ENCODE measurements at places on chromosomes 3 and 15. TPM values are rescaled to one million over a fixed set of nuclear protein-coding genes. Genes with fewer than 3 reads are reported as not detected.

TMEM158 gene
- total RNA-seq = 2.2 TPM

RAF1 gene
- total RNA-seq = 183 TPM

ADAMTS17 gene
- 8.1 TPM for total RNA-seq

- DNase-seq = no peak
Measured at GRCh38 chr3:12180218-12180617, 21.5 kb upstream of the TIMP4 start.

DNA sequence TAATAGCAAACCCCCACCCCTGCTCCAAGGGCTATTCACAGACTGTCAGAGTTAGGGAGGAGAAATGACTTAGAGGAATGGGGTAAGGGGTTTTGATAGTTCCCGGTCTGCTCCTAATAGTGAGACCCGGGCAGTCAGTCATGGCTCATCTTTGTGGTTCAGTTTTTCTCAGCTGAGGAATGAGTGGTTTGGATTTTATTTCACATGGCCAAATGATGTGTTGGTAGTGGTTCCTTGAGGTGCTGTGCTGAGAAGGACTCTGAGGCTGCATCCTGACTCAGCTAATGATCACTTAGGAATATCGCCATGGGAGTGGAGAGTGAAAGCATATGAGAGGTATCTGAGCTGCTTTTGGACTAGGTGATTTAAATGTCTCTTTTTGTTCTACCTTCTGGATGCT is 80.2 kb downstream of the LPP start:
- DNase-seq = no peak

DNA sequence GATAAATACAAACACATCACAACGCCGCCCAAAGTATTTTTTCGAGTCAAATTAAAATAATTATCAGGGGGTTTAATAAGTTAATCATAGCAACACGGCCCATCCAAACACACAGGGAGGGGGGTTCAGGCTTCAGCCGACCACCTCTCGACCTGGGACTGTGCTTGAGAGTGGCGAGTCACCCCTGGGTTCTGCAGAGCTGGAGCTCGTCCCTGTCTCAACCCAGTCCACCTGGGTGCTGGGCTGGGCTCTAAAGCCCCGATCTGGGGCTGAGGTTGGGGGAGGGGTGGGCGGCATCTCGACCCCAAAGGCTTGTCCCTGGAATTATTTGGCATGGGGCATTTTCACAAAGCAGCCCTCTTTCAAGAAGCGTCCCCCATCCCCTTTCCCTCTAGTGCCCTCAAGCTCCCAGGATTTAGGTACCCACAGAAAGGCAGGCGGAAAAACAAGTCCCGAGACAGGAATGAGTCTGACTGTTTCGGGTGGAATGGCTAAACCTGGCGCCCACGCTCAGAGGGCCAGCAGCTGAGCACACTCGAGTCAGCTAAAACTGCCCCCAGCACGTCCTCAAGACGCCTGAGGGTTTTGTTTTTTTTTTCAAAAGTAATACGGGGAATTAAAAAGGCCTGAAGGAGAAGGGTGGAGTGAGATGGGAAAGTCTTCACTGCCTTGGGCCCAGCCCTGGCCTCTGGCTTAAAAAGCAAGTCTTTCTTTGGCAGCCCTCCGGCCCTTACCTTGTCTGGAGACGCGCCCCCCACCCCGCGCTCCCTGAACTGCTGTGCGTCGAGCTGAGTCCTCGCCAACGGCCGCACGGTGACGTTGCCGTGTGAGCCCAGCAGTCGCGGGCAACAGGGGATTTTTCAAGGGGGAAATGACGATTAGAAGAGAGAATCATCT is 32.5 kb downstream of the NR2F2 start:
- DNase-seq = no peak

DNA sequence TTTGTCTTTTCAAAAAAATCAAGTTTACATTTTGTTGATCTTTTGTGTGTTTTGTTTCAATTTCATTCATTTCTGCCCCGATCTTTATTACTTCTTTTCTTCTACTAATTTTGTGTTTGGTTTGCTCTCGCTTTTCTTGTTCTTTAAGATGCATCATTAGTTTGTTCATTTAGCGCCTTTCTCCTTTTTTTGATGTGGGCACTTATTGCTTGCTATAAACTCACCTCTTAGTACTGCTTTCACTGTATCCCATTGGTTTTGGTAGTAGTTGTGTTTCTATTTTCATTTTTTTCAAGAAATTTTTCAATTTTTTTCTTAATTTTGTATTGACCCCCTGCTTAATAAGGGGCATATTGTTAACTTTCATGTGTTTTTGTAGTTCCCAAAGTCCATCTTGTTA is 34.4 kb downstream of the PRKCI start:
- DNase-seq = no peak

GRCh38 chr3:141333836-141334626 is 34.3 kb upstream of the ZBTB38 start:
- DNase-seq = no peak

- DNase-seq = no peak
Measured at GRCh38 chr15:88612186-88612796, 8.8 kb upstream of the AEN start.

- DNase-seq = no peak
Measured at GRCh38 chr3:139654637-139655365, 23.0 kb downstream of the NMNAT3 start.

GRCh38 chr3:195752066-195752465 is 31.3 kb downstream of the MUC20 start:
- no peak for DNase-seq

DNA sequence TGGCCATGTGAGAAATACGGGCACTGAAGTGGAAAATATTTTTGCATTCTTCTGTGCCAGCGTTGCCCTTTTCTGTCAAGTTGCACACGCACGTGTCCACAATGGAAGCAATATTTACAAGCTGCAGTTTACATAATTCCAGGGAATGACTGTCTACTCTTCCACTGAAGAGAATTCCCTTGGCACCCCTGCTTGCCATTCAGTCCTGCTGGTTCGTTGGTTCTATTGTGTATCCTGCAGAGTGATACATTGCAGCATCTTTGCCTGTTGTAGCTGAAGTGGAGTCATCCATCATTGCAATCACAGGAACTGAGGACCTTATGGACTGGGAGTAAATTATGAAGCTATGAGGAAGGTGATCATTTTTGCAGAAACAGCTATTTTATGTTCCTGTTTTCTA is 759.4 kb downstream of the ROBO2 start:
- no peak for DNase-seq

- DNase-seq = no peak
Measured at GRCh38 chr3:158912188-158912587, 110.3 kb downstream of the MFSD1 start.

GRCh38 chr15:41820791-41821423 is 7.0 kb upstream of the JMJD7 start:
- DNase-seq = no peak

DNA sequence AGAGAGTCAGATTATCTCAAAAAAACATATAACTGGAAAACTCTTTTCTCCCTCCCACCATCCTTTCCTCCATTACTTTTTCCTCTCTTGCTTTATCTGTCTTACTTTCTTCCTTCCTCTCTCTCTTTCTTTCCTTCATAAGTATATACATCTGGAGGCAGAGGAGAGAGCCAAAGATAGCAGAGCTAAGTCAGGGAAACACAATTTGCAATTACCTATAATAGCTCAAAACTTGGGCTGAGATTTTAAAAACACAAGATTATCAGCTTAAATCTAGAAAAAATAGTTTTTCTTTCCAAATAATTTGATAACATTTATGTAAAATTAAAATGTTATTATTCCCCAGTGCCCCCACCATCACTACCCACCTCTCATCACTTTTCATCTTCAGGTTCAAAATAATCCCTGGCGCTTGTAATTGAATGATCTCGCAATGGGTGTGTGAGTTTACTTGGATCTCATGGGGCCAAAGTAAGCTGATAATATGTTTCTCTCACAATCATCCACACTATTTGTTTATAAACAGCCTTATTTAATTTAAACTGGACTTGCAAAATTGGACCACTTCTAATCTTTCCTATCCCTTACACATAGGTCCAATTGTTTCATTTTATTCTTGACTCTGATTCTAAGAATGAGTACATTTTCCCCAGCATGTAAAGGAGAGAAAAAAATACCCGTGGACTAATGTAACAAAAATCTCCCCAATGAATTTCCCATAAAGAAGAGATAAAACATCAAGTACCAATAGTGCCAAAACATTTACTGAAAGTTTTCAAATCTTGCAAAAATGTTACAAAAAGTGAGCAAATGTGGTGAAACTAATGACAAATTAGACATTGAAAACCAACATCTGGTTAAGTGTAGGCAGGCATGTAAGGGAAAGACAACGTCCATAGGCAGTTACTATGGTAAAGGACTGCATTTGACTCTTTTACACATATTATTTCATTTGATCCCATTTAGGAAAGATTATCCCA is 236.9 kb downstream of the DTWD1 start:
- no peak for DNase-seq

- no peak for DNase-seq
Measured at GRCh38 chr3:133328373-133328772, 71.5 kb upstream of the BFSP2 start.

Data from thoracic aorta (tissue), 2 donors.